Neural crest cell (in vitro differentiated cells): ENCODE measurements at places on chromosomes 12 and 14.

GRCh38 chr14:61101803-61102548 lies 120.9 kb downstream of the SLC38A6 start:
- DNase-seq, result no peak

DNA sequence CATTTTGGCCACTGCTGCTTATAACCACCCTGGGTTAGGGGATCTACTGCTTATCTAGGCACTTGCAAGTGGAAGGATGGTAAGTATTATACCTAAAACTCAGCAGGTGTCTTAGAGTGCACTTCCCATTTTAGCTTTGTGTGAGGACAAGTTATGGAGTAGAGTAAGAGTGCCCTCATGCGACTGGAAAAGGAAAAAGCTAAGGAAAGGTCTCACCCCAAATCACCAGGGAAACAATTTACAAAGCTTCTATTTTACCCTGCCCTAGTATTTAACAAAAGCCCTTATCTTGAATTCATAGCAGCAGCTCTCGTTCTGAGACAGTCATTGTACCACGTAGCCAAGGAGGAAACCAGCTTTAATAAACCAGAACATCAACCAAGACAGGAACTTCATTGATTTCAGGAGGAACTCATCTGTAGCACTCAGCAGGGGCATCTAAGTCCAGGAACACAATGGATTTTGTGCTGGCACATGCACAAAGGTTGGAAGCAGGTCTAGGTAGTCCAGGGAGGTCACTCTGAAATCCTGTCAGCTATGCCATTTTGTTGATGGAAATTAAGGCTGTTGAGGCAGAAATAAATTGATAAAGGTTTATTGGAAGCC lies 2.9 kb downstream of the RDH12 start:
- DNase-seq, result peak; percentile 30

DNA sequence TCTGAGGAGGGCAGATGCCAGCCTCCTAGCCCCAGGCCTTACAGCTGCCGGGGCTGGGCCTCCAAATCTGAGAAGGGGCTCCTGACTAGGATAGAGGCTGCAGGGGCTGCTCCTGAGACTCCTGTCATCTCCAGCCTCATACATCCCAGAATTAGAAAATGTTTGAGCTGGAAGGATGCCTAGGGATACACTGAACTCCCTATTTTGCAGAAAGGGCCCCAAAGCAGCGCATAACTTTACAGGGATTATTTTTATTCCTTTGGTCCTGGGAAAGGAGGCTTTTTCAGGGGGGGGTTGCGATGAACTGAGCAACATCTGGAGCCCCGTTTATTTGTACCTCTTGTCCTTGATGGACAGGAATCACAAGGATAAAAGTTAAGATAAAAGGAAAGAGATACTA lies 35.9 kb upstream of the SLC38A2 start:
- no peak for DNase-seq

DNA sequence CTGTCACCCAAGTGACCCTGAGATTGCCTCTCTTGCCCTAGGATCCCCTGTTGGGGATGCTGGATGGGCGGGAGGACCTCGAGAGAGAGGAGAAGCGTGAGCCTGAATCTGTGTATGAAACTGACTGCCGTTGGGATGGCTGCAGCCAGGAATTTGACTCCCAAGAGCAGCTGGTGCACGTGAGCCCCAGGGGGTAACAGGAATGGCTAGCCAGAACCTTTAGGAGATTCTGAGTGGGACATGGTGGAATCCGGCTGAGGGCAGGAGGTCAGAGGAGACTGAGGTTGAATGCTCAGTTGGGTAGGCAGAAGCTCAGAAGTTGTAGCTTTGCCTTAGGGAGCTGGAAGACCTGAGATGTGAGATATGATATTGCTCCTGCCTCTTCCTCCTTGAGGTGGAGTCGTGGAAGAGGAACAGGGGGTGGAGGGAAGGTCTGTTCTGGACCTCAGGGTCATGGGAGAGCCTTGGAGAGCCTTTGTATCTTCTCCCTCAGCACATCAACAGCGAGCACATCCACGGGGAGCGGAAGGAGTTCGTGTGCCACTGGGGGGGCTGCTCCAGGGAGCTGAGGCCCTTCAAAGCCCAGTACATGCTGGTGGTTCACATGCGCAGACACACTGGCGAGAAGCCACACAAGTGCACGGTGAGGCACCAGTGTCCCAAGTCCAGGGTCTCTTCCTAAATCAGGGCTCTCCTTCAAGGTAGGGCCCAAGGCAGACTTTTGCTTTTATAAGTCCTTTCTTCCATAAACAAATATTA lies 6.3 kb downstream of the GLI1 start:
- no peak for DNase-seq

DNA sequence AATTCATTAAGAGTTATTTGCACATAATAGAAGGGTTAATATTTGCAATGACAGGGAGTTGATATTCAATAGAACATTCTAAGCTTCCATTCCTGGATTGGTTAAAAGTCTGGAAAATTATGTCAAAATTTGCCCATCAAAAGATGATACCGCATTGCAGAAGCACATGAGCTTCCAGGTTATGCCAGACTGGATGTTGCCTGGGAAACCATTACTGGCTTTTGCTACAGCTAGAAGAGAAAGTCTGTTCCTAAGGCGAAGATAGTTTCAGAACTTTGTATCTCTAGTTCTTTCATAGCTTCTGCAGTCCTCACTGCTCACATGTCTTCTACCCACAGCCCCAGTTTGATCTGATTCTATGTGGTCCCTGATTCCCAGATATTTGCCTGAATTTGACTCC lies 122.4 kb upstream of the AMIGO2 start:
- DNase-seq, result no peak

DNA sequence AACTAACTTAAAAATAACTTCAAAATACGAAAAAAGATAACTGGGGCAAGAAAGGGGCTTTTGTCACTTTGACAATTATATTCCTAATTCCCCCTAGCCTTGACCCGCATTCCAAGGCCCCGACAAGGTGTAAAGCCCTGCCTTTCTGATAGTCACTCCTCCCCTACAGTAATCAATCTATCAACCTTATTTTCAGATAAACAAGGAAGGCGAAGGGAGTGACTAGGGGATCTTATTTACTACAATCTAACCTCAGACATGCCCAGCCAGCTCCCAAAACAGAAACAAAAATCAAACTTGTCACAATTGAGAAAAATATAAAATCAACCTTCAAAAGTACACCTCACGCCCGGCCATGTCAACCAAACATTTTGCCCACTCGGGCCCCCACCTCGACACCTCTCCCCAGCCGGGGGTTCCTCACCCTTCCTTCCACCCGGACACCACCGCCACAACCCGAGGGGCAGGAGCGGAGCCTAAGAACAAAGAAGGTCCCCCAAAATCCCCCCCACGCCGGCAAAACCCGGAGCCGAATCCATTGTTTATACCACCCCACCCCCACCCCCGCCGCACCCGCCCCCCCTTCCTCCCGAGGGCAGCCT lies 562 bp downstream of the ZFYVE1 start:
- no peak for DNase-seq

- no peak for DNase-seq
Measured at GRCh38 chr12:75883241-75883640, 148.3 kb downstream of the PHLDA1 start.

DNA sequence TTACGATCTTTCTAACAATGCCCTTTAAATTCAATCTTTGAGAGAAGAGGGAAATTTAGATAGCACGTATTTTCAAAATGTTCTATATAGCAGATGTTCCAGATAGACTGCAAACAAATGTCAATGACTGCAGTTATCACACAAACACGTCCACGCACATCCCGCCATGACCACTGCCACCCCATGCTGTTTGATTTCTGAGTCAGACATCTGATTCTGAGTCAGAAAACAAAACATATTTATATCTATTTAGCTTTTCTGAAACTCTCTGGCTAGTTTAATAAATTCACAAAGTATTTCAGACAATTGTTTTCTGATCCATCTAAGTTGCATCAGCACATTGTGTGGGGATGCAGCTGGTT lies 105.9 kb upstream of the BCAT1 start:
- no peak for DNase-seq

DNA sequence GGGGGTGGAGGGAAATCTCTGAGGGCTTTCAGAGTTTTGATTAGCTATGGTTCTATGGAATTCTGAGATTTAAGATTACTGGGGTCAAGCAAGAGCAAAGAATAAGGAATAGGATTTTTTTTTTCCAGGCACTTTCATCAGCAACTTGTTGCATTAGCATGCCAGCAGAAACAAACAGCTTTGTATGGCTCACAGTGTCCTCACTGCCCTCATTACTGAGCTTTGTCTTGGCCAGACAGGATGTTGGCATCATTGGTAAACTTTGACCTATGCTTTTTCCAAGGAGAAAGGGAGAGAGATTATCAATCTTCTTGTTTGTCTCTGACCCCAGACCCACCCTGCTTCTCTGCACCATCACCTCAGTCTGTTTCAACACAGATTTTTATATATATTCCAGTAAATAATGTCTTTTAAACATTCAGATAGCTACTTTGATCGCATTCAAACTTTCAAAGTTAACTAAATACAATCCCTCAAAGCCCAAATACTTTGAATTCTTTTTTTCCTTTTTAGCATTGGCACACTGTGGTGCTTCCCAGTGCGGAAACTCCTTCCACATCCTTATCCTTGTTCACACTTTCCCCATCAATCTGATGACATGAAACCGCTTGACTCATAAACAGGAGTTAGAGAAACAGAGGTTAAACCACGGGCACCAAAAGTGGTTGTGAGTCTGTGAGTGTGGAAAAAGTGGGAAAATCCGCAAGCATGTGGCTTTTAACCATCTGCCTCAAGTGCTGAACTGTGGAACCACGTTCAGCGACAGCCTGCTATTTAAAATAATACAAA lies 282.2 kb upstream of the FAR2 start:
- DNase-seq, result no peak

DNA sequence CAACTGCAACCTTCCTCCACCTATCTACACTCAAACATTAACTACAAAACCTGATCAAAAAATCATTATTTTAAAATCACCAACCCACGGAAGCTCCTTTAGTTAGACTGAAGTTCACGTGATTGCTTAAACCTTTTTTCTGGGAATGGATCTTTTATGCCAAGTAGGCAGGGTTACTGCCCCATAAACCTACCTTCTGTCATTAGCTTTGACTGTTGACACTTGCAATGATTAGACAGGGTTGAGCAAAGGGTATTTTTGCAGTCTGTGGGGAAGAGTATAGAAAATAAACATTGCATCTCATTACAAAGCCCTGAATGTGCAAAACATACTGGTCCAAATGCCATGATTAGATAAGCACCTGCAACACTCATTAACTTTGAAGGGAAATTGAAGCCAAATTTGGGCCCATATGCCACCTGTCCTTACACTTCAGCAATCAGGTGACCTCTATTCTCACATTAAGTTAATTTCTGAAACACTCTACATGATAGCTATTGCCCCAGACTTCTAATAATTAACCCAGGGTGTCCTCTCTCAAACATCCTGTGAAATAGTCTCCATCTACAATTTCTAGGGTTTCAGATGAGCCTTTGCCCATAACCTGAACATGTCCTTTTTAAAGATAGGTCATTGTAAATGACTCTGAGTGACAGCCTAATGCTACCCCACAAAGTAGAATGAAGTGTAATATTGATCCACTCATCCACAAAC lies 156.0 kb upstream of the PLEKHG7 start:
- DNase-seq, result no peak
